ENCODE measurements at places on chromosomes 5 and 9.

DNA sequence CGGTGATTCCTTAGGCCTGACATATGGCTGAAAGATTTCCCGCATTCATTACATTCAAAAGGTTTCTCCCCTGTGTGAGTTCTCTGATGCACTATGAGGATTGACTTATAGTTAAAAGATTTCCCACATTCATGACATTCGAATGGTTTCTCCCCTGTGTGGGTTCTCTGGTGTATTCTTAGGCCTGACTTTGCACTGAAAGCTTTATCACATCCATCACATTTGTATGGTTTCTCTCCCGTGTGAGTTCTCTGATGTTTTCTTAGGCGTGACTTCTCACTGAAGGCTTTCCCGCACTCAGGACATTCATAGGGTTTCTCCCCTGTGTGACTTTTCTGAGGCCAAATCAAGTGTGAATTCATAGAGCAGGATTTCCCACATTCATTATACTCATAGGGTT is 35.8 kb downstream of the ZNF782 start:
- no peak for DNase-seq

- no peak for DNase-seq
Measured at GRCh38 chr9:36788534-36788933, 215.8 kb downstream of the MELK start.

- DNase-seq, result no peak
Measured at GRCh38 chr9:12811935-12812334, 37.1 kb downstream of the LURAP1L start.

GRCh38 chr5:56640763-56641406 is 174.5 kb upstream of the MAP3K1 start:
- DNase-seq, result no peak

- no peak for DNase-seq
Measured at GRCh38 chr9:14782286-14783051, 59.9 kb upstream of the CER1 start.

- DNase-seq, result no peak
Measured at GRCh38 chr5:137665678-137666460, 70.0 kb downstream of the KLHL3 start.

DNA sequence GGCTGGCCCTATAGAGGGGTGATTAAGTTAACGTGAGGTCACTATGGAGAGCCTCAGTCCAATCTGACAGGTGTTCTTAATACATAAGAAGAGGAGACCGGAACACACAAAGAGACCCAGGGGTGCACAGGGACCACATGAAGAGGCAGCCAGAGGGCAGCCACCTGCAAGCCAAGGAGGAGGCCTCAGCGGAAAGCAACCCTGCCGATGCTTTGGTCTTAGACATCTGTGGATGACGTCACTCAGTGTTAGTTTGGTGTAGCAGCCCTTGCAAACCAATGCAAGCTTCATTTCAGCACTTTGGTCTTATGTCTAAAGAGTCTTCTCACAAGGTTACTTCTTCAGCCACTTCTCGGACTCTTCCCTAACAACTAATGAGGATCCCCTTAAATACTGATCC is 47.6 kb upstream of the GRHPR start:
- DNase-seq, result no peak

GRCh38 chr5:33316773-33317172 is 124.0 kb upstream of the TARS1 start:
- no peak for DNase-seq

- DNase-seq, result no peak
Measured at GRCh38 chr5:82466986-82467561, 188.9 kb upstream of the RPS23 start.

DNA sequence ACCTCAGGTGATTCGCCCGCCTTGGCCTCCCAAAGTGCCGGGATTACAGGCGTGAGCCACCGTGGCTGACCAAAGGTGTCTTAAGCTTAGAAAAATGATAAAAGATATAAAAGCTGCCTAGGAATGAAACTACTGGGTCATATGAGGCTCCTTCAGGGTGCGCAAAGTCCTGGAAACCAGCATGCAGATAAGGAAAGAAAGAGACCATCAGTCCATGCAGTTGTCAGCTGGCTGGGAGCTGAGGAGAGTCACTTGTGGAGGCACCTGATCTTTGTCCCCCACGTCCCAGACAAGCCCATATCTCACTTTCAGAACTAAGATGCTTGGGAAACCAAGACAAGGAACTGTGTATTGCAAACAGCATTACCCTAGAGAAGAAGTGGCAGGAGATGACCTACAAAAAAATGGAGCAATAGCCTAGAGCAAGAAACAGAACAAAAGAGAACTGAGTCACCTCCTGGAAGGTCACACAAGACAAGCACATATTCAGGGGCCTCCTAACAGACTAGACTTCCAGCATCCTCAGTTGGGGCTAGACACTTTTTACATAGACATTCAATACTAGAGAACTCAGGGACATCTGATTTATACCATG is 2.8 kb upstream of the CCDC125 start:
- DNase-seq, result no peak

DNA sequence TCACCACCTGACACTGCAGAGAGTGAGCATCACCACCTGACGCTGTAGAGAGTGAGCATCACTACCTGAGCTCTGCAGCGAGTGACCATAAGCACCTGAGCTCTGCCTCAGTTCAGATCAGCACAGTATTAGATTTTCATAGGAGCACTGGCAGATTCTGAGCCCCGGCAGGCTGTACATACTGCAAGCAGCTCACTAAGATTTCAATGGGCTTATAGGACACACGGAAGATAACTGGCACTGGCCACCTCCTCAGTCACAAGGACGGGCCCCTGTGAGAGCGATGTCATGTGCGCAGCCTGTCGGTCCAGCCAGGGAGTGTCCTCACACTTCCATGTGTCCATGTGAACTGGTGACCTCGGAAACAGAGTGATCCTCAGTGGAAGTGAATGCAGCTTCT is 153.5 kb upstream of the IRX2 start:
- DNase-seq, result no peak

DNA sequence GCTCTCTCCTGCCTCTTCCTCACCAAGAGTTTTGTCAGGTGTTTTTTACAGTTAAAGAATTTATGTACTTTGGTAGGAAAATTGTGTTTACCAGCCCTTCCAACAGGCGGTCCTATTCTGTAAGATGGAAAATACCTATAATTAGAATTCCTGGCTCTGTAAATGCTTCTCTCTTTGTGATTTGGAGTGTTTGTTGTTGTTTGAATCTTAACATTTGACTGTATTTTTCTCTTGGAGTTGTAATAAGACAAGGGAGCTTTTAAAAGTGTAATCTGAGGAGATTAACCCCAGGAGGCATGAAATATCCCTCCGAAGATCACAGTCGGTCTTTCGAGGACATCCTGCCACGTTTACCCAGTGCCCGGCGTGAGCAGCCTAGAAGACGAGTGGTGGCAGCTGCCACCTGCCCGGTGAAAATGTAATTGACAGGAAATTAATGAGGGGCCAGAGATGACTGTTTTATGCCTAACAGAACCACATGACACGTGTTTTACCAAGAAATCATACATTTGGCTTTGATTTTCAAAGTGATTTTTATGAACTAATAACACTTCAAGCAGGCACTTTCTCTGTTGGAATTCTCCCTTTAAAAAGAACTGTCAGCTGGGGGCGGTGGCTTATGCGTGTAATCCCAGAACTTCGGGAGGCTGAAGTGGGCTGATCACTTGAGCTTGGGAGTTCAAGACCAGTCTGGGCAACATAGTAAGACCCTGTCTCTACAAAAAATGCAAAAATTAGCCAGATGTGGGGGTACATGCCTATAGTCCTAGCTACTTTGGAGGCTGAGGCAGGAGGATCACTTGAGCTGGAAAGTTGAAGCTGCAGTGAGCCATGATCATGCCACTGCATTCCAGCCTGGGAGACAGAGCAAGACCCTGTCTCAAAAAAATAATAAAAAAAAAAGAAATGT is 20.0 kb downstream of the ANKRD33B start:
- peak; percentile 43 for DNase-seq

- DNase-seq, result no peak
Measured at GRCh38 chr9:107606149-107606790, 116.7 kb upstream of the KLF4 start.

DNA sequence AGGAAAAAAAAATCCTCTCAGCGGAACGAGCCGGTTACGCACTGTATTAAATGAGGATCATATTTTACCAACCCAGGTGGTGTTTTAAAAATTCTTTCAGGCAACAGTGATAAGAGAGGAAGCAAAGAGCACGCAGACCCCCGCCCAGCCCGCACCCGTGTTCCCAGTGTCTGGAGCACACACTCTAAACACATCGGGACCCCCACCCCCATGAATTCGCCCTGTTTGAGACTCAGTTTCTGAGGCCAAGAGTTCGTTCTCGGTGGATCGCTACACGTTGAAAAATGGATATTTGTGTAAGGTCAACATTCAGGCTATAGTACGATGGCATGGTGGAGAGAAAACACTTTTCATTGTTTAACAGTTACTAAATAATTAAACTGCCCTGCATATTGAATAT is 196.3 kb downstream of the MEF2C start:
- no peak for DNase-seq

- DNase-seq, result no peak
Measured at GRCh38 chr5:111170279-111170678, 53.9 kb upstream of the CAMK4 start.

DNA sequence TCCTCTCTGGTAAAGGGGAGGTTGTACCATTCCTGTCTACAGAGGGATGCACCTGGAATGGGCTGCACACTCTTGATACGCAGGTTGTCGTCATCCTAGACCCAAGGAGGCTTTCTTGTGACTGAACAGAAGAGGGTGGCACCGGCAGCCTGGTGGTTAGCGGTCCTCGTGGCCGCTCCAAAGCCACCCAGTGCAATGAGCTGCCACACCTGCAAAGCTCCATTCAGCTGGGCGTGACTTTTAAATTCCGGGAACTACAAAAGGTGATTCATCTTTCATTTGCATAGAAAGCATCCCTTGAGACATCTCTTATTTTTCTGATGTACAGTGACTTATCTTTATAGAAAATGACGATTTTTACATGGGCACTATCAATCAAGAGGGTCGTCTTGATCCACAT is 286.1 kb upstream of the IRX1 start:
- no peak for DNase-seq

GRCh38 chr5:150663936-150664335 is 2.9 kb downstream of the MYOZ3 start:
- DNase-seq, result no peak

DNA sequence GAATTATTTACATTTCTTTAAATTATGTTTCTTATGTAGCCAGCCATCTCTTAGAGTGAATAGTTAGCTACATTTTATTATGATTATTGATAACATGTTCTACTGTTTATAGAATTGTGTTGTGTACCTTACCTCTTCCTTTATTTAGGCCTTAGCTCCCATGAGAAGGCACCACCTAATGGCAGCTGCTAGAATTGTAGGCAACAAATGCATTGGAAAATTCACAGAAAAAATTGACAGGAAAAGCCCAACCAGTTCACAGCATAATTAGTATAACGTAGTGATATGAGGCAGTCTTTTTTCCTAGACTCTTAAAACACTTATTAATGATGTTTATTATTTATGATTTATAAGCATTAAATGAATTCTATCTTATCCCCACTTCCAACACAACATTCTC is 175.8 kb downstream of the WDR70 start:
- DNase-seq, result no peak

GRCh38 chr5:81425569-81425968 is 31.6 kb upstream of the ACOT12 start:
- DNase-seq, result no peak

- DNase-seq, result no peak
Measured at GRCh38 chr5:154577416-154577815, 99.4 kb upstream of the HAND1 start.

- no peak for DNase-seq
Measured at GRCh38 chr5:171447226-171447625, 27.8 kb downstream of the FGF18 start.

DNA sequence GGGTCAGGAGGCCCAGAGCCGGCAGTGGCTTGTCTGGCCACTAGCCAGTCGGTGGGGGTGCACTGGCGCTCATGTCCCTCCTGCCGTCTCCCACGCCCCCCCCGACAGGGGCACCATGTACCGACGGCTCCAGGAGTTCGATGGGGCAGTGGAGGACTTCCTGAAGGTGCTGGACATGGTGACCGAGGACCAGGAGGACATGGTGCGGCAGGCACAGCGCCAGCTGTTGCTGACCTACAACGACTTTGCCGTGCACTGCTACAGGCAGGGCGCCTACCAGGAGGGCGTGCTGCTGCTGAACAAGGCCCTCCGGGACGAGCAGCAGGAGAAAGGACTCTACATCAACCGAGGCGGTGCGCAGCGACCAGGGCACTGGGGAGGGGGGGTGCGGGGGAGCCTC is 8.1 kb downstream of the TTC16 start:
- peak; percentile 9 for DNase-seq

- DNase-seq, result no peak
Measured at GRCh38 chr9:80797831-80798688, 891.3 kb downstream of the TLE1 start.

GRCh38 chr9:136023410-136024225 is 62.4 kb upstream of the UBAC1 start:
- no peak for DNase-seq

GRCh38 chr9:125202846-125203618 is 2.7 kb downstream of the RABEPK start:
- no peak for DNase-seq

DNA sequence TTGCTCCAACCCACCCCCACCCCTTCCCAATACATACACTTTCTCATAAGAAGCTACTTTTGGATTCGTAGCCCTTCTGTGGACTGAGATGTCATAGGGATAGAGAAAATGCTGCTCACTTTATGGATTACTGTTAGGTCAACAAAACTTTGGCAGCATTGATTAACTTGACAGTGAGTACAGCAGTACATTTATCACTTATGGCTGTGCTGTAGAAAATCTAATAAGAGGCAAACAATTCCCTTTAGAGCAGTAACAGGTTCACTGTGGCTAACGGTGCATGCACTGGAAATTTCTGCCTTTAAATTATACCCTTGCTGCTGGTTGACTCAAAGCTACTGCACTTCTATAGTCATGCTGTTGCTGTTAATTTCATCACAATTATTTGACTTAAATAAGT is 59.2 kb downstream of the PPIC start:
- DNase-seq, result no peak

- DNase-seq, result no peak
Measured at GRCh38 chr9:23088932-23089364, 642.3 kb downstream of the DMRTA1 start.

DNA sequence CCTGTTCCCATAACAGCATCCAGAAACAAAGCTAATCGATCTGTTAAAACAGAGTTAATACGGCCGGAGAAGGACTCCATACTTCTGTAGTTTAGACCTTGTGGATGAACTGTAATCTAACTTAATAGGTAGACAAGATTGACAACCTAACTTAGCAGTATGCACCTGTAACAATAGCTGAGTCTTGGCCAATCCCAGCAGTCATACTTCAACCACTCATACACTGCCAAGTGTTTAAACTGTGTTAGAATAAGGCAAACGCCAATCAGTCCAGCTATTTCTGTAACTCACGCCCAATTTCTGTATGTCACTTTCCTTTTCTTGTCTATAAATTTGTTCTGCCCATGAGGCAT is 33.7 kb upstream of the MACIR start:
- DNase-seq, result no peak

Measured in NCI-H1417 treated with DMSO at 0.1 percent for 48 hours (cell line).